Cortex of kidney (tissue), 1 donor: ENCODE measurements at places on chromosomes 2 and 18.

- no peak for DNase-seq
Measured at GRCh38 chr18:49817947-49818346, 4.6 kb upstream of the ACAA2 start.

- DNase-seq: no peak
Measured at GRCh38 chr2:153105829-153106578, 372.6 kb downstream of the RPRM start.

- DNase-seq: no peak
Measured at GRCh38 chr2:203983064-203983715, 46.6 kb downstream of the ICOS start.

DNA sequence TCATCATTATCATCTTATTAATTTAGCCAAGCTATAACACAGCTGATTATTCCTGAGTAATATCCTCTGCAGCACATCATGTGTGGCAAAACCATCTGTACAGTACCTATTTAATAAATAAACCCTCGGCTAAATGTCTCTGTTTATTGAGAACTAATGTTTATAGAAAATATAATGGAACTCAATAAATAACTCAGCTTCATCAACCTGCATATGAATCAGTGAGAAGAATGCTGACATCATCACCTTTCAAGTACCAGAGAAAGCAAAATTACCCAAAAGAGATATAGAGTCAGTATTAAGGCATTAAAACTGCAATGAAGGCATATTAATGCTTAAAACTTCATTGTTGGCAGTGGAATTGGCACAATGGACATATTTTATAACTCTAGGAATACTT lies 558.3 kb downstream of the PLCL1 start:
- DNase-seq: no peak

DNA sequence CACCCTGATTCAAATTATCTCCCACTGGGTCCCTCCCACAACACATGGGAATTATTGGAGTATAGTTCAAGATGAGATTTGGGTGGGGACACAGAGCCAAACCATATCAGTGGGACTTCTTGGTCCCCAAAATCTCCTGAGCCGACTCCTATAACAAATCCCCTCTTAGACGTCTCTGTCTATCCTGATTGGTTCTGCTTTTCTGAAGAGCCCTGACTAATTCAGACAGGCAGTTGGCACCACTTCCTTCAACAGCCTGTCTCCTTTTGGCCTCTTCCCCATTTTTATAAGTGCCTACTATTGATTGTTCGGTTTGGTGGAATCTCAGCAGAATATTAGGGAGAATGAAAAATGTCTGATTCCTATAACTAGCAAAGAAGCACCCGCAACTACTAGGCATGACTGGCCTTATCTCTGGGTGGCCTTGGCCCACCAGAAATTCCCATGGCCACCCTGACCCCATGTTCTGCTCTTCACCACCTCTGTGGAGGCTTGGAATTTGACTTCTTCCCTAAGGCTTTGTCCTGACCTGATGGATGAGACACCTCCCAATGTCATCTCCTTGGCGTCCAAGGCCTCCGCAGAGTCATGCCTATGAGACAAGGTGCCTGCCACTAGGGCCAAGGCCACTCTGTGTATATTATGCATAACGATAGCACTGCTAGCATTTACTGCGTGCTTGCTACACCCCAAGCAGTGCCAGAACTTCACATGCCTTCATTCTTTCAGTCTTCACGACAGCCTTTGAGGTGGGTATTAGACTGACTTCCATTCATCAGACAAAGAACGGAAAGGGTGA lies 218.9 kb upstream of the COPS8 start:
- DNase-seq: no peak

DNA sequence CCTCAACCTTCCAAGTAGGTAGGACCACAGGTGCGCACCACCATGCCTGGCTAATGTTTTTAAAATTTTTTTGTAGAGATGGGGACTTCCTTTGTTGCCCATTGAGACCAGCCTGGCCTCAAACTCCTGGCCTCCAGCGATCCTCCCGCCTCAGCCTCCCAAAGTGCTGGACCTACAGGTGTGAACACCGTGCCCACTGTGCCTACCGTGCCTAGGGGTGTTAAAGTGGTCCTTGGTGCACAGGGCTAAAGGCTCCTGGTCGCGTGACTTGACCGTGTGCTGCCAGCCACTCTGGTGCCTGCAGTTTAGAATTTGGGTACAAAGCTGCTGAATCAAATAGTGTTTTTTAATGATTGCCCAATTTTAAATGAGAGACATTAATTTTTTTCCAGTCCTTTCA lies 51.0 kb upstream of the KCNG2 start:
- no peak for DNase-seq

DNA sequence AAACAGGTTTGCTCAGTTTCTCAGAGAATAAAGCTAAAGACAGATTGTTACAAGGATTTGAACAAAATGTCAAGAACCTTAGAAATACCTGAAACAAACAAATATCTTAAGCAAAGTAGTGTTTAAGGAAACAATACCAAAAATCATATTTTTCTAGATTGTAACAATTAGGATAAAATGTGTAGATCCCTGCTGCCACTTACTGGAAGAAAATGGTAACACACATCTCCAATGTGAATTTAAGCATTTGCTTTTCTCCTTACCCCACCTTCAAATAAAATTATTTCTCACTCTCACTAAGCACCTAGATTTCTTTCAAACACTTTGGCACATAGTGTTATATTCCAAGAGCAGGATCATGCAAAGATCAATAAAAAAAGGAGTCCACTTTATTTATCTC lies 34.9 kb downstream of the SUCLG1 start:
- no peak for DNase-seq
